ENCODE measurements at places on chromosomes 7 and 10. TPM values are rescaled to one million over a fixed set of nuclear protein-coding genes. Genes with fewer than 3 reads are reported as not detected.

GRCh38 chr10:55163388-55163979 lies 362.5 kb upstream of the PCDH15 start:
- no peak for DNase-seq
- H3K4me3 ChIP-seq: no peak overlapping the region
- H3K27me3 ChIP-seq: no peaks in the 10 kb centered on the region
- H3K27ac ChIP-seq: no peak overlapping the region

DNA sequence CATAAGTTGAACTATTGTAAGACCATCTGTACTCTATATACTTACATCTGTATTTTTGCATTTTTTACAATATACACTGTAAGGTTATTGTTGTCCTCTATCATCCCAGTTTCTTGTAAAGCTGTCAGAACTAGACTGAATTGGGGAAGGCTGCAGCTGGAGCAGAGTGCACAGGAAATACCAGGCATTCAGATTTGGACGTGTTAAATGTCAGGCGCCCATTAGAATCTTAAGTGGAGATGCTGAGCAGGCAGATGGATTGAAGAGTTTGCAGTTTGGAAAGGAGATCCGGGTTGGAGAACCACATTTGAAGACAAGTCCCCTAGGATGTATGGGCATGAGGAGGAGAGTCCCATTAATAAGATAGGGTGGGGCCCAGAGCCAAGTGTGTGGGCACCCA lies 40.4 kb downstream of the MTURN start:
- H3K4me1 ChIP-seq: no peaks in the 10 kb centered on the region
- H3K36me3 ChIP-seq: no peaks in the 10 kb centered on the region
- H3K27me3 ChIP-seq: no peaks in the 10 kb centered on the region
- no peak for DNase-seq
- H3K27ac ChIP-seq: no peak overlapping the region

DNA sequence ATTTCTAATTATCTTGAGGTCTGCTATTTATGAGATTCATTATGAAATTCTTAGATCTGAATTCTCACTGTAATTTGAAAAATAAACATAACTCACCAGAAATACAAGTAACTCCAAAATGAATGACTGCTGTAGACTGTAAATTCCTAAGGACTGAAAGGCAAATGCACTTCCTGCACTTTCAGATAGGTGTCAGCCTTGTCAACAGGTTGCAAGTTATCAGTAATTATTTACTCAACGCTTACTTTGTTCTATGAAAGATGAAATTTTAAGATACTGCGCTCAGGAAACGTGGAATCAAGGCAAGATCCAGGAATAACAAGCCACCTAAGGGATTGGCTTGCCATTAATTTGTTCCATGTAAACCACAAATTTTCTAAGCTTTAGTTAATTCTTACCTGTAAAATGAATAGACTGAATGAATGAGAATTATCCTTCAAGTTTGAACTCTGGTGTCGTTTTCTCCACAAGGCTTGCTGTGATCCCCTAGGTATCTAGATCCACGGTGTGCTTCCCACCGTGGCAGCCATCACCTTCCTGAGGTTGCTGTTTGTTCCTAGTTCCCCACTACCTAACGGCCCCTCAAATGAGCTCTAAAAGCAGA lies 12.6 kb downstream of the DHX32 start:
- no peaks in the 10 kb centered on the region for H3K4me1 ChIP-seq
- no peak overlapping the region for H3K27ac ChIP-seq
- no peaks in the 10 kb centered on the region for H3K27me3 ChIP-seq
- H3K36me3 ChIP-seq: no peaks in the 10 kb centered on the region
- no peak overlapping the region for H3K4me3 ChIP-seq

ZP3 gene
- 4.8 TPM for total RNA-seq

Measured in colonic mucosa (tissue), 4 donors.